ENCODE measurements at places on chromosomes 1 and 21.

DNA sequence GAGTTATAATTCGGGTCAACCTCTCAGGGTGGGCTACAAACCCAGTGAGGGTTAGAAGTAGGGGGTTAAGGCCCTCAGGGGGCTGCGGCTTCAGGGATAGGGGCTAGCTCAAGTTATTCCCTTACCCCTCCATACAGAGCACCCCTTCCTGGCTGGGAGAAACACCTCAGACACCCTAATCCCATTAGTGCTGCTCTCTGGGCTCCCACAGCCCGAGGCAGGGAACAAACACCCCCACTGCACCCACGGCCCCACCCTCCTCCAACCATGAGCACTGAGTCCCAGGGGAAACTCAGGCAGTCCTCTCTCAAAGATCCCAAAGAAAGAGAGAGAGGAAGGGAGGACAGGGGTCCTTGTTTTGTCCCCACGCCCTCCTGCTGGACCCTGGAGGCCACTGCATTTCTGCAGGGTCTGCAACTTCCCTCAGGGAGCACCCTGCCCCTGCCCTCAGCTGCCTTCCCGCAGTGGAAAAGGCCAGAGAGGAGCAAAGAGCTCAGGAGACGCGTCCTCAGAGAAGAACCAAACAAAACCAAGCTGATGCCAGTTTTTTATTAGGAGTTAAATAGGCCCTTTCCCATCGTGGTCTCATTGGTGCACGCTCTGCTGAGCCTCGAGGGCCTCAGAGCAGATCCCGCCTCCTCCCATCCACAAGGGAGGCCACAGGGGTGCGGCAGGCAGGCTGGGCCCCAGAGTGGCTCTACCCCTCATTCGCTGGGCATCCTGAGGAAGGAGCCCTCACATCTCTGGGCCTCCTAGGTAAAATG, 1.4 kb upstream of the S100A4 start:
- no peak for DNase-seq
- no peak overlapping the region for H3K4me3 ChIP-seq
- peak overlapping the region; percentile 19 for H3K27ac ChIP-seq
- no peaks in the 10 kb centered on the region for H3K36me3 ChIP-seq

DNA sequence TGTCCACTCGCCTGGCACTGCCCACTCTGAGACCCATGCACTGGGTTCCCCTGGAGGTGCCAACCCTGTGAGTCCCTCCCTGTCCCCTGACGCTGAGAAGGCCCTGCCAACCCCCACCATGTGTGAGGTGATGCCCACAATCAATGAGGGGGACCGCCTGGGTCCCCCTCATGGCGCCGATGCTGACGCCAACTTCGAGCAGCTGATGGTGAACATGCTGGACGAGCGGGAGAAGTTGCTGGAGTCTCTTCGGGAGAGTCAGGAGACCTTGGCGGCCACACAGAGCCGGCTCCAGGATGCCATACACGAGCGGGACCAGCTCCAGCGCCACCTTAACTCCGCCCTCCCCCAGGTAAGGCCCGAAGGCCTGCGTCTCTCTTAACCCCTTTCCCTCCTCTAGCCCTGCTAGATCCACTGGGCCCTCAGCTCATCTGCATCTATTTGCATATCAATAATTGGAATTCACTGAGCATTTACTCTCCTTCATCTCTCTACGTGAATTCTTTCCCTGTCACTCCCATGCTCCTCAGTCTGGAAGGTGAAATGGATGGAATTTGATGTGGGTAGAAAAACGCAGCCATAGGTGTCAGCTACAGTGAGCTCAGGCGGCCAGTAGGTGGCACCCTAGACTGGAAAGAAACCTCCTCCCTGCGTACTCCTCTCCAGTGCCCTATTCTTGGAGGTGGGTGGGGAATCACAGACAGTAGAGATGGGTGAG, 12.8 kb downstream of the PPFIA4 start:
- no peaks in the 10 kb centered on the region for H3K36me3 ChIP-seq
- DNase-seq: peak; percentile 72
- H3K27ac ChIP-seq: no peak overlapping the region
- no peak overlapping the region for H3K4me3 ChIP-seq
- no peaks in the 10 kb centered on the region for H3K27me3 ChIP-seq
- no peaks in the 10 kb centered on the region for H3K4me1 ChIP-seq

GRCh38 chr1:78088015-78088414, 42.2 kb downstream of the GIPC2 start:
- no peak overlapping the region for H3K27ac ChIP-seq
- H3K4me1 ChIP-seq: no peaks in the 10 kb centered on the region
- H3K36me3 ChIP-seq: no peaks in the 10 kb centered on the region

- no peak for DNase-seq
- H3K27me3 ChIP-seq: no peaks in the 10 kb centered on the region
- no peaks in the 10 kb centered on the region for H3K36me3 ChIP-seq
- no peak overlapping the region for H3K27ac ChIP-seq
- no peaks in the 10 kb centered on the region for H3K4me1 ChIP-seq
These were observed 148.5 kb downstream of the PIK3R3 start for GRCh38 chr1:45983967-45984366.

DNA sequence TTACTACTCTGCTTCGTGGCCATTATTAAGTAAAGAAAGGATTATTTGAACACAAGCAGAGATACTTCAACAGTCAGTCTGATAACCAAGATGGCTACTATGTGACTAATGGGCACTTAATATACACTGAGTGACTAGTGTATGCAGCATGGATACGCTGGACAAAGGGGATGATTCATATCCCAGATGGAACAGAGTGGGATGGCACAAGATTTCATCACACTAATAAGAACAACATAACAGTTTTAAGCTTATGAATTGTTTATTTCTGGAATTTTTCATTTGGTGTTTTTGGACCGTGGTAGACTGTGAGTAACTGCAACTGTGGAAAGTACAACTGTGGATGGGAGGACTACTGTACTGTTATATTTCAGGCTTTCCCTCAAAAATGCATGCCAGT, 9.4 kb downstream of the ZCCHC17 start:
- no peak overlapping the region for H3K27ac ChIP-seq
- no peaks in the 10 kb centered on the region for H3K36me3 ChIP-seq
- no peak overlapping the region for H3K4me3 ChIP-seq
- no peak for DNase-seq
- no peaks in the 10 kb centered on the region for H3K27me3 ChIP-seq
- H3K4me1 ChIP-seq: no peaks in the 10 kb centered on the region

GRCh38 chr21:44875316-44875700, 1.8 kb upstream of the PTTG1IP start:
- peak overlapping the region; percentile 87 for H3K27ac ChIP-seq
- H3K4me1 ChIP-seq: no peaks in the 10 kb centered on the region
- H3K4me3 ChIP-seq: peak overlapping the region; percentile 86
- H3K27me3 ChIP-seq: no peaks in the 10 kb centered on the region
- no peaks in the 10 kb centered on the region for H3K36me3 ChIP-seq
- no peak for DNase-seq

DNA sequence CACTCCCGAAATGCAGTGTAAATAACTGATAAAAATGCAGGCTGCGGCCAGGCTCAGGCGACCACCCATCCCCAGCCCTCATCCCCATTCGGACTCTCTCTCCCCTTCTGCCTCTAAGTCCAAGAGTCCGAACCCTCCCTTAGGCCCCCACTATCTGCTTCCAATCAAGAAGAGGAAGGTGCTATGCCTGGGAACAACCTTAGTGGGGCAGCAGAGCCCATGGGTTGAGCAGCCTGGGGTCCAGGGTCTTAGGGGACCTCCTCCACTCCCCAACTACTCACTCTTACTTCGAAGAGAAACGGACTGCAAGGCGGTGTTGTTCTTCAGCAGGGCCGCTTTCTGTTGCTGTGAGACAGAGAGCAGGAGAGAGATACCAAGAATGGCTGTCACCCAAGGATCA, 12.2 kb downstream of the ARHGEF2 start:
- no peak overlapping the region for H3K27ac ChIP-seq
- no peaks in the 10 kb centered on the region for H3K27me3 ChIP-seq
- H3K4me1 ChIP-seq: no peaks in the 10 kb centered on the region

GRCh38 chr21:18840239-18840638, 436.7 kb upstream of the TMPRSS15 start:
- no peaks in the 10 kb centered on the region for H3K27me3 ChIP-seq
- DNase-seq: no peak
- no peaks in the 10 kb centered on the region for H3K4me1 ChIP-seq
- H3K36me3 ChIP-seq: no peaks in the 10 kb centered on the region
- no peak overlapping the region for H3K4me3 ChIP-seq

GRCh38 chr1:198699167-198700015, 60.6 kb downstream of the PTPRC start:
- no peaks in the 10 kb centered on the region for H3K36me3 ChIP-seq
- H3K27ac ChIP-seq: no peak overlapping the region
- no peaks in the 10 kb centered on the region for H3K27me3 ChIP-seq

DNA sequence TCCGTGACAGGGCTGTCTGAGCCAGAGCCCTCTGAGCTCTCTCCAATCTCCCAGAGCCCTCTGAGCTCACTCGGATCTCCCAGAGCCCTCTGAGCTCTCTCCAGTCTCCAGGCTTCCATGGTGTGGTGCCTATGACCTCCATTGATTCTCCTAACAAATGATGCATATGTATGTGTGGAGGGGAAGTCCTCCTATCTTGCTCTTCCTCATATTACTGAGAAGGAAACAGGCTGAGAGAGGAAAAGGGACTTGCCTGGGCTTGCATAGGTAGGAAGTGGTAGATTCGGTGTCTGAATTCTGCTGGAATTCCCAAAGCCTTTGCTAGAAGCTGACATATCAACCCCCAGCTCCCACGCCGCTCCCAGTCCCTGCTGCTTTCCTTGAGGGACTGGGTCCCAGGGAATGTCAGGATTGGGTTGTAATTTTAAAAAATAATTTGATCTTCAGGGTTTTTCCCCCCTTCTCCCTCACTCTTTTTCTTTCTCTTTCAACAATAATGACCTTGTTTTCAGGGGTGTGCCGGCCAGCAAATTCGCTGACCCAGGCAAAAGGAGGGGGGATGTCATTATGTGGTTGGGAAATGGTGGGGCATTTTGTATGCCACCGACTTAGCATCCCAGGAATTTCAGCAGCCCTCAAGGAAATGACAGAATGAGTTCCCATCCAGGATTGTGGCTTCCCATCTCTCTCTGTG, 42.3 kb upstream of the RUNX3 start:
- no peak overlapping the region for H3K27ac ChIP-seq
- H3K4me3 ChIP-seq: no peak overlapping the region
- H3K27me3 ChIP-seq: no peaks in the 10 kb centered on the region
- H3K4me1 ChIP-seq: peaks cover 4% of the 10 kb centered on the region

GRCh38 chr1:12143631-12144155, 23.1 kb upstream of the TNFRSF1B start:
- H3K27ac ChIP-seq: peak overlapping the region; percentile 76
- H3K4me1 ChIP-seq: peaks cover 27% of the 10 kb centered on the region
- peak; percentile 92 for DNase-seq
- H3K27me3 ChIP-seq: no peaks in the 10 kb centered on the region
- no peak overlapping the region for H3K4me3 ChIP-seq

GRCh38 chr1:43551396-43551888, 20.8 kb downstream of the PTPRF start:
- DNase-seq: no peak
- peaks cover 73% of the 10 kb centered on the region for H3K4me1 ChIP-seq
- H3K4me3 ChIP-seq: no peak overlapping the region
- peak overlapping the region; percentile 94 for H3K27ac ChIP-seq

GRCh38 chr1:12206792-12207424, 22.9 kb upstream of the VPS13D start:
- H3K36me3 ChIP-seq: peaks cover 29% of the 10 kb centered on the region
- peaks cover 15% of the 10 kb centered on the region for H3K4me1 ChIP-seq
- no peak overlapping the region for H3K27ac ChIP-seq
- H3K27me3 ChIP-seq: no peaks in the 10 kb centered on the region

GRCh38 chr1:198491596-198491995, 48.9 kb downstream of the ATP6V1G3 start:
- no peak for DNase-seq
- H3K4me1 ChIP-seq: no peaks in the 10 kb centered on the region
- no peaks in the 10 kb centered on the region for H3K27me3 ChIP-seq
- H3K27ac ChIP-seq: no peak overlapping the region

DNA sequence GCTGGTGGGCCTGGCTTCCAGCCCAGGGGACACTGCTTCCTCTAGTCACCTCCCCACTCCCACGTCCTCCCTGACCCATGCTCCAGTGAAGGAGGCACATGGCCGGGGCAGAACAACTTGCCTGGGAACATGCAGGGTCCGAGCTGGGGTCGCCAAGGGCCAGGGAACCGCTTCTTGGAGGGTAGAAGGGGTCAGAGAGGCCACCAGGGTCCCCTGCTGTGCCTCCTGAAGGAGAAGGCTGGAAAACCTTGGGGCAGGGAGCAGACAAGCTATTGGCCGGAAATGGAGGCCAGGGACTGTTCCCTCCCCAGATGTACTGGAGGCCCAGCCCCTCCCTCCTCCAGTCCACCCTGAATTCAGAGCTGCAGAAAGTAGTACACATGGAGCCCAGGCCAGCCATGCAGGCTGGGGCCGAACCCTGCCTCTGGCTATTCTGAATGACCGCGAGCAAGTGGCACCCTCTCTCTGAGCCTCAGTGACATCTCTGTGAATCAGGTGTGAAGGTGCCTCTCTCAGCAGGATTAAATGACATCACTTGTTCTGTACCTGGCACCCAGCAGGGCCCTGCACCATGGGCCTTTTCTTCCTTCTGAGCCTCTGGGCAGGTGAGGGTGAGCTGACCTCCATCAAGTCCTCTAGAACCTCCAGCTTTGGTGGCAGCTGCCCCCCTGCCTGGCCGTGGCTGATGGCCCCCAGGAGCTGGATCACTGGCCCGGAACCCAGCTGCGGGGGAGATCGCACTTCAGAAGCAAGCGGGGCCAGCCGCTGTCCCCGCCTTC, 15.7 kb downstream of the SPOCD1 start:
- DNase-seq: peak; percentile 38
- no peaks in the 10 kb centered on the region for H3K27me3 ChIP-seq
- H3K27ac ChIP-seq: no peak overlapping the region

DNA sequence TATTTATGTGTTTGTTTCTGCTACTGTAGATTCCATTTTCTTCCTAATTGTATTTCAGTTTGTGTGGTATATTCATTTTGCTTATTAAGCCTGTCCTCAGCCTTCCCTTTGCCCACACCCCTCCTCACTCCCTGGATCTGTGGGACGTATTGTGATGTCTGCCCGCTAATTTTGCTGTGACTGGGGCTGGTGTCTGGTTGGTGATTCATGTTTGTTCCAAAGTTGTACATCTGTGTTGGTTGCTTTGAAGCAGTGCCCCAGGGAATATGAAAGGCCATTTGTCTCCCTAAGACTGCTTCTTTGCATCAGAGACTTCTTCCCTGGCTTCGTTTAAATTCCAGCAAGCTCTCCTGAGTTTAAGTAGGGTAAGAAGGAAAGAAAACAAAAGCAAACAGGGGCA, 289.5 kb upstream of the SGIP1 start:
- no peaks in the 10 kb centered on the region for H3K36me3 ChIP-seq
- no peak overlapping the region for H3K4me3 ChIP-seq
- H3K27me3 ChIP-seq: no peaks in the 10 kb centered on the region
- no peak for DNase-seq
- no peak overlapping the region for H3K27ac ChIP-seq

DNA sequence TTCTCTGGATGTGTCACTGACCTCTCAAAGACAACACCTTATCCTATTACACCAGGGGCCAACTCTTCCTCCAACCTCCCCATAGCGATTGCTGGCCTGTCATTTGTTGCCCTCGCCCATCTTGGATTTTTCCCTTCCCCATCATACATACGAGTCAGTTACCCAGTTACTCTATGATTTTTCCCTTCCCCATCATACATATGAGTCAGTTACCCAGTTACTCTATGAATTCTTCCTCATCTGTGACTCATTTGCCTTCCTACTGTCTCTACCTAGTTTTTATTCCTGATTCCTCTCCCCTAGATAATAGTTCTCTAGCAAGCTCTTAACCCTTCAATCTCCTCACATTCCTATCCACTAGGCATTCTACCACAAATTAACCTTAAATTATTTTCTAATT, 178.8 kb downstream of the NR5A2 start:
- no peaks in the 10 kb centered on the region for H3K4me1 ChIP-seq
- DNase-seq: no peak
- no peaks in the 10 kb centered on the region for H3K36me3 ChIP-seq
- no peaks in the 10 kb centered on the region for H3K27me3 ChIP-seq
- H3K4me3 ChIP-seq: no peak overlapping the region
